ENCODE measurements at places on chromosomes 6 and 20. TPM values are rescaled to one million over a fixed set of nuclear protein-coding genes. Genes with fewer than 3 reads are reported as not detected.
A peak's percentile ranks its signal among the peaks of the same experiment; 100 is the strongest.

The DEK gene
- total RNA-seq = 334 TPM

The ULBP3 gene
- 7.1 TPM for total RNA-seq

DNA sequence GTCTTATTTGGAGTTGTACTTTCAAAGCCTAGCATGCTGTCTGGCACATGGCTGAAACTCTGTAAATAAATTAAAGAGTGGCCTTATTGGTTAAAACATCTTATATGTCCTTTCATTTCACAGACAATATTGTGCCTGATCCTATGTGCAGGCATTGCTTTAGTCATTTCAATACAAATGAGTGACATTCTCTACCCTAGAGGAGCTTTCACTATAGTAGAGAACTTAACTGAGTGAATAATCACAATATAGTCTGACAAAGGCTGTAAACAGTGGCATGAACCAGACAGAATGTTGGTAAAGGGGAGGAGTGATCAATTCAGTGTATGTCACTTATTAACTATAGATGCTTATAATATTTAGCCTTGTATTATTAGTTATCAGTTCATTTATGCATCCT is 481.8 kb downstream of the TFAP2B start:
- no peak for DNase-seq

DNA sequence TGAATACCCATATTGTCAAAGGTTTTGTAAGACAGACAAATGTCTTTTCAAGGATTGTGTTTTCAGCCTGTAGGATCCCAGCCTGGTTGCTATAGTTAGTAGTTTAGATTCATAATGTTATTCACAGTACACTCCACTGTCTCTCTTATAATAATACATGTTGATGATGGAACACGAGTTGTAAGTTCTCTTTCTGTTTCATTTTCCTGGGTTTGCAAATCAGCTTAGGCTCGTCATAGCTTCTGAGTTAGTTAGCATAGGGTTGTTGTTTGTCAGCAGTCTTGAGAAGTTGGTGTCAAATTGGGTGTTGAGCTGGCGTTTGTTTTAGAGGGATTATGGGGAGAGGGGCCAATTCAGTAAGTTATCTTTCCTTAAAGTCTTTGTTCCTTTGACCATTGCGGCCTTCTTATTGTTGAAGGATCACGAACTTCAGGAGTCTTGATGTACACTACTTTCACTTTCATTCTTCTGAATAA is 45.8 kb downstream of the QKI start:
- DNase-seq = peak; percentile 42

GRCh38 chr6:38508894-38509293 is 130.8 kb downstream of the BTBD9 start:
- DNase-seq = no peak

GRCh38 chr6:111993342-111993741 is 60.6 kb upstream of the CCN6 start:
- DNase-seq = no peak

- DNase-seq = no peak
These were observed 30.0 kb upstream of the FABP7 start for GRCh38 chr6:122749451-122750050.

Data from neural progenitor cell (in vitro differentiated cells).